SK-MEL-5 (cell line): ENCODE measurements at places on chromosomes 13 and 19.

DNA sequence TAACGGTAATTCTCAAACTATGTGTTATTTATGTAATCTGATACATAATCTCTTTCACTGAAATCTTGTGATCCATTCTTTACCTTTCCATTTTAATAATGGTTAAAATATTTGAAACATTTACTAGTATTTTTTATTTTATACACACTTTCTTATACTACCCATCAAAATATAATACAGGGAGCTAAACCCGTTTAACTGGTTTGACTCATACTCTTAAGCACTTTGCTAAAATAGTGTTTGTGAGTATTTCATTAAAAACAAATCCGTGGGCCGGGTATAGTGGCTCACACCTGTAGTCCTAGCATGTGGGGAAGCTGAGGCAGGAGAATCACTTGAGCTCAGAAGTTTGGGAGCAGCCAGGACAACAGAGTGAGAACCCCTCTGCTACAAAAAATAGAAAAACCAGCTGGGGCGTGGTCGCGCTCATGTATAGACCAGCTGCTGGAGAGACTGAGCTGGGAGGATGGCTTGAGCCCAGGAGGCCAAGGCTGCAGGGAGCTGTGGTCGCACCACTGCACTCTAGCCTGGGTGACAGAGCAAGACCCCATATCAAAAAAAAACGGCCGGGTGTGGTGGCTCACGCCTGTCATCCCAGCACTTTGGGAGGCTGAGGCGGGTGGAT, 43.8 kb upstream of the DCUN1D2 start:
- DNase-seq, result no peak

DNA sequence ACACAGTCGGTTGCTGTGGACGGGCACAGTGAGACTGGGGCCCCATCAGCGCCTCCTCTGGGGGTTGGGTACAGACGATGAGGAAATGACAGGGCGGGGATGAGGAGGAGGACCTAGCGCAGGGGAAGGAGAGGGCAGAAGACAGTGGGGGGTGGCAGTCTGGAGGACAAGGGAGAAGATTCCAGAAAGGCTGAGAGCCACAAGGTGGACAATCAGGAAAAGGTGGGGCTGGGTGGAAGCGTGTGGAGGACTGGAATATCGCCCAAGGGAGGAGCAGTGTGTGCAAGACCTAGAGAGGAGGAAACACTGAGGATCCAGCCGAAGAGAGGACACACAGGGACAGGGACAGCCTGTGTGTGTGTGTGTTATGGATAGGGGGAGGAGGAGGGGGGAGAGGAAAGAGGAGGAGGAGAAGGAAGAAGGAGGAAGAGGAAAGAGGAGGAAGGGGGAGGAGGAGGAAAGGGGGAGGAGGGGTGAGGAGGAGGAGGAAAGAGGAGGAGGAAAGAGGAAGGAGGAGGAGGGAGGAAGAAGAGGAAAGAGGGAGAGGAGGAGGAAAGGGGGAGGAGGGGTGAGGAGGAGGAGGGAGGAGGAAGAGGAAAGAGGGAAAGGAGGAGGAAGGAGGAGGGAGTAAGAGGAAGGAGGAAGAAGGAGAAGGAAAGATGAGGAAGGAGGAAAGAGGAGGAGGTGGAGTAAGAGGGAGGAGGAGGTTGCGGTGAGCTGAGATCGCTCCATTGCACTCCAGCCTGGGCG, 15.8 kb upstream of the GARIN5A start:
- DNase-seq, result no peak

DNA sequence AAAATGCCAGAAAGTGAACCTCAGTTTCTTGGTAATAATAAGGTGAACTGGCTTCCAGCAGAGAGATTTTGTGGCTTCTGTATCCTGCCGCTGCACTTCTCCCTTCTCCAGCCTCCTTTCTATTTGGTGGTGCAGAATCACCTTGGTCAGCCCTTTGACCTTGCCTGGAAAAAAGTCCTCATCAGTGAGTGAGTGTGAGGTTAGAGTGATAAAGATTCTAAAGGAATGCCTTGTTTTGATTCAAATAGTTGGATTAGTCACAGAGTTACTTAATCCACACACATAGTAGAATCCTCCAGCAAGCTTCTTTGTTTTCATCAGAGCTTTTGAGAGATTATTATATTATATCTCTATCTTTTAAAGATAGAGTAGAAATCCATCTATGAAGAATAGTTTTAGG, 140.9 kb downstream of the KCNRG start:
- DNase-seq, result no peak

DNA sequence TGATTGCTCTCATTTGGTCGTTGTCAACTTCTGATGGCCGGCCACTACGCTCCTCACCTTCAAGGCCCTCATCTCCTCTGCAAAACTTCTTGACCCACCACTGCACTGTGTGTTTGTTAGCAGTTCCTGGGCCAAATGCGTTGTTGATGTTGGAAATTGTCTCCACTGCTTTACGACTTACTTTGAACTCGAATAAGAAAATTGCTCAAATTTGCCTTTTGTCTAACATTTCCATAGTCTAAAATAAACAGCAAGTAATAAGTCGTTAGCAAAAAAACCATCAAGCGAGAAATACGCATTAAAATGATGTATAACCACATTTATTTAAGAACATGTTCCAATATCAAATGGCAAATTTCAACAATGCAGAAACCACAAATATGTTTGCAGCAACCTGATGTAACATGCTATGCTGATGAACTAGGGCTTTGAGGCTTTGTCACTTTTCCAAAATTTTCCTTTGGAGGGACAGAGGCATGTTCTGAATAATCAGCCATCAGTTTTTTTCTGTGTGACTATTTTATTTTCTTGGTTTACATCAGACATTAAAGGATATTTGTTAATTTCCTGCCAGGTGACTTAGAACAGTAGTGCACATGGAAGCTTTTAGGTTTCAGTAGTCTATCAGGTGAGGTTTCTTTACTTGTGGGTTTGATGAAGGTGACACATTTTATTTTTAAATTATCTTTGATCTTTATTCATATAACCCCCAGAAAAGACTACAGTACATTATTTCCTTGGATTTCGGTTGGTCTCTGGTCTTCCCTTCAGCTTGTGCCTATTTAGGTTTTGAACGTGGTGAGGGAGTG, 74.7 kb upstream of the TEX29 start:
- no peak for DNase-seq

GRCh38 chr19:51531349-51532315, at the start of gene SIGLEC6:
TSS of gene SIGLEC6 (minus strand) at chr19:51531670. CDS start at chr19:51531648, 22 bp downstream.
- no peak for DNase-seq

- no peak for DNase-seq
These were observed 9.7 kb upstream of the JUND start for GRCh38 chr19:18291019-18291524.

- DNase-seq, result no peak
These were observed 7.3 kb downstream of the PPP6R1 start for GRCh38 chr19:55251341-55252081.

- no peak for DNase-seq
These were observed 55.0 kb downstream of the DNAJC15 start for GRCh38 chr13:43078399-43078798.

- no peak for DNase-seq
These were observed 242.0 kb upstream of the TSHZ3 start for GRCh38 chr19:31591258-31591657.

- DNase-seq, result no peak
These were observed 541.1 kb upstream of the SPRY2 start for GRCh38 chr13:80881942-80882445.

DNA sequence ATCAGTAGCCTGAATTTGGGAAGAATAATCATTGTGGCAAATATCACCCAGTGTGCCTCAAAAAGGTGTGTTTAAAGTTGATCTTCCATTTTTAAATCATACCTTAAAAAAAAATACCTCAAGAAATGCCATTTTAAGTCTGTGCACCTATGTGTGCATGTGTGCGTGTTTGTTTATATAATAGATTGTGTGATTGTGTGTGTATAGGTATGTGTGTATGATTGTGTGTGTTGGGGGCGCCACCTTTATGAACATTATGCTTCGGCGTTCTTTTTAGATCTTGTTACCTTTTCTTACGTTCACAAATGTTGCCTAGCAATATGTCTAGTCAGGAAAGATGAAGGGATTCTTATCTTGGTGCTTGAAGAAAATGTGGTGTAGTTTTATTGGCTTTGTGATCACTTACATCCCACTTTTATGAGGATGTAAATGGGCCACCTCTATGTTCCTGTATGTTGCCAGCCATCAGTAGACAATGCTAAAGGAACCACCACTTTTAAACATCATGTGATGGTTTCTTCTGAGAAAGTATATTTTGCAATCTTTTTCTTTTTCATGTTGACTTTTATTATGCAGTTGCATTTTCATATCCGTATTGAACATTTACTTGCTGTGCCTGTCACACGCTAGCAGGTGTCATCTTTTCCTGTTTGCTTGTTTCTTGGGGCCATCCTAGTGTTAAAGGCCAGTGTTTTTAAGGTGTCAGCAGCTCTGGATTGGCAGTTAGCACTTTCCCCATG, 2.2 kb upstream of the IRS2 start:
- no peak for DNase-seq
